ENCODE measurements at places on chromosomes 5 and 9.

GRCh38 chr9:3261484-3261883, 264.3 kb downstream of the RFX3 start:
- DNase-seq, result no peak

DNA sequence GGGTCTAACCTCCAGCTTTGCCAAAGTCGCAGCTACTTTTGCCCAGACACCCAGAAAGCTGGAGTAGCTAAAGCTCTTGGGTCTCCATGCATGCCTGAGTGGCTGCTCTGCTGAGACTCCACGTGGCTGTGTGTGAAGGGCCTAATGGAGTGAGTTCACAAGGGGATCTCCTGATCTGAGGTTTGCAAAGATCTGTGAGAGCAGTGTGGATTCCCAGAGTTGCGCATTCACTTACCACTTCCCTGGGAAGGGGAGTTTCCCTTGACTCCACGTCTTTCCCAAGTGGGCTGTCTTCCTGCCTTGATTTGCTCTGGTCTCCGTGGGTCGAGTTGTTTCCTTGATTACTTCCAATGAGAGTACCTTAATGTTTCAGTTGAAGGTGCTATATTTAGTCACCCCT, 17.6 kb upstream of the CDKN2B start:
- no peak for DNase-seq

- DNase-seq, result no peak
Measured at GRCh38 chr9:92718086-92719001, 46.3 kb downstream of the BICD2 start.

DNA sequence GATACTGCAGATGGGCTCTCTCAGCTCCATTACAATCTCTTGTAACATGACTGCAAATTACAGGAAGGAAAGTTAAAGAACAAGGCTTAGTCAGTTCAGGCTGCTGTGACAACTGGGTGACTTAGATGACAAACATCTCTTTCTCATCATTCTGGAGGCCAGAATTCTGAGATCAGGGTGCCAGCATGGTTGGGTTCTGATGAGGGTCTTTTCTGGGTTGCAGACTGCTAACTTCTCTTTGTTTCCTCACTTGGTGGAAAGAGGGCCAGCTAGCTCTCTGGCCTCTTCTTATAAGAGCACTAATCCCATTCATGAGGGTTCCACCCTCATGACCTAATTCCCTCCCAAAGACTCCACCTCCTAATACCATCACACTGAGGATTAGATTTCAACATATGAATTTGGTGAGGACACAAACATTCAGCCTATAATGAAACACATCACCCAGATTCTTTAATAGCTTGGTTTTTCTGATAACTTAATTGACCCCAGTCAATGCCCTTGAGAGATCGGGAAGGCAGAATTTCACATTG, 73.6 kb upstream of the MAMDC2 start:
- no peak for DNase-seq

GRCh38 chr9:3181049-3181953, 337.4 kb upstream of the PUM3 start:
- no peak for DNase-seq

DNA sequence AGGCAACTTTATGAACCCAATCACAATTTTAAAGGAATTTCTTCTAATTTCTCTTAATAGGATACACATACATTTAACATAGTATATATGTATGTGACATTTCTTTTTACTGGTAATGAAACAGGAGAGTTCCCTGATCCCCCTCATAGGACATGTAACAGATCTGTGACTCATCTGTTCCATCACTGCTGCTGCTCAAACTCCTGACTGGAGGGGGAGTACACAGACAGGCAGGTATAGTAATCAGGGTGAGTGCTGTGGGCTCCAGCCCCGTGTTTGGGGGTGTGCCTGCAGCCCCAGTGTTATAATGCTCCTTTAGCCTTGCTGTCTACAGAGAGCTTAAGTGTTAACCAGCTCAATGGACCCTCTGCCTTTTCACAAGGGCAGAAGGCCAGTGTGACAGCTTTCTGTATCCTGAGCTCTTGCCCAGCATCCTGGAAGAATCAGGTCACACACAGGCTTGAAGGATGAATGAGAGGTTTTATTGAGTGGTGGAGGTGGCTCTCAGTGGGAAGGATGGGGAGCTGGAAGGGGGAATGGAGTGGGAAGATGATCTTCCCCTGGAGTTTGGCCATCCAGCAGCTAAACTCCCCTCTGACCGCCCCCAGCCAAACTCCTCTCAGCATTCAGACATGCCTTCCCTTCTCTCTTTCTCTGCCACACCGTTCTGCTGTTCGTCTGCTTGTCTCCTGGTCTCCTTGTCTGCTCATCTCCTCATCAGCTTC, 161.3 kb downstream of the ZNF608 start:
- DNase-seq, result no peak

GRCh38 chr5:143573568-143574170, 170.2 kb upstream of the NR3C1 start:
- DNase-seq, result no peak

- DNase-seq, result no peak
Measured at GRCh38 chr9:19998153-19998552, 209.3 kb upstream of the SLC24A2 start.
